ENCODE measurements at places on chromosomes 1 and 21.

GRCh38 chr1:71850936-71851335 is 431.4 kb downstream of the NEGR1 start:
- no peak for DNase-seq

- DNase-seq: peak; percentile 23
Measured at GRCh38 chr21:43361127-43361492, 65.8 kb downstream of the SIK1 start.

- DNase-seq: no peak
Measured at GRCh38 chr1:38860454-38860795, 853 bp upstream of the RRAGC start.

DNA sequence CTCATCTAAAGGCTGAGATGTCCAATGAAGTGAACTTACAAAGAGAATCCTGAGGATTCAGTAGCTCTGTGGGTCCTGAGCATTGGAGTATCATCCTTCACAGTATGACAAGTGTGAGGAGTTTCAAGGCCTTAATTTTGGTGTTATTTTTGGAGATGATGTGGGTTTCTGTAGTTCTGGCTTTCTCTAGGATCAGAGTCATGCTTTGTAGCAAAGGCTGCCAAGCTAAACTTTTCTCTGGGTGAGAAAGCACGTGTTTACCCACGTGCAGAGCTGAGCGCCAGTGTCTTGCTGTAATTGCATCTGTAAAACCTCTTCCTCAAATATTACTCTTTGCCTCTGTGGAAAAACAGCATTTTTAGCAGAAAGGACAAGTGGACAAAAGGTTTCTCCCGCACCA is 387.8 kb upstream of the LYPLAL1 start:
- no peak for DNase-seq

DNA sequence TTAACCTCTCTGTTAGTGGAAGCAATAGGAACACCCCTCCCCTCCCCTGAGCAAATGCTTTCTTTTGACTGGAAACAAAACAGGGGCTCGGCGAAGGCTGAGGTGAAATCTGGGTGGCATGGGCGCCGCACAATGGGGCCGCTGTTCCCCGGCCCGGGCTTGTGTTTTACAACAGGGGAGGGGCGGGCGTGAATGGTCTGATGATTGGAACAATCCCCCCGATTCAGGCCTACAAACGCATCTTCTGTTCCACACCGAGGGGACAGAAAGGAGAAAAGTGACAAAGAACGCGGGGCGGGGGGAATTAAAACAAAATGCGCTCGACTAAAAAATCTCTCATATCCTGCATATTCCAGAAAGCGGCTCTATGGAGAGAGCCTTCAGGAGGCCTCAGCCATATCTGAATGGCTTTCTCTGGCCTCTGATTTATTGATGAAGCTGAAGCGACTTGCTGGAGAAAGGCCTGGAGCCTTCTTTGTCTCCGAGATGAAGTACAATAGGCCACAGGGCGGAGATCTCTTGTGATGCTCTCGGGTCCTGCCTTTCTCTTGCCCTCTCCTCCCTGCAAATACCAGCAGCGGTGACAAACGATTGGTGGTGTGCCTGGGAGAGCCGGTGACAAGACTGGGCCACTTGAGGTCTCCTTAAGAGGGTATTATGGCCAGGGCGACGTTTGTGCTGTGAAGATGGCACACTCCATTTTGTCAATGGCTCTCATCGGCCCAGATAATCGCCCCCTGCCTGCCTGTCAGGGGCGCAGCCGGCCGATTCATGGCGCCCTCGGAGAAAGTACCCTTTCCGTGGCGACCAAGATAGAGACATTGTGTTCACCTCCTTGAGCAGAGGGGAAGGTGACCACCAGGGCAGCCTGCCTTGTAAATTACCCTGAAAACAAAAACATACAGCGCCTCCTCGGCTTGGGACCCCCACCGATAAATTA is 47.1 kb upstream of the OLIG2 start:
- DNase-seq: no peak

DNA sequence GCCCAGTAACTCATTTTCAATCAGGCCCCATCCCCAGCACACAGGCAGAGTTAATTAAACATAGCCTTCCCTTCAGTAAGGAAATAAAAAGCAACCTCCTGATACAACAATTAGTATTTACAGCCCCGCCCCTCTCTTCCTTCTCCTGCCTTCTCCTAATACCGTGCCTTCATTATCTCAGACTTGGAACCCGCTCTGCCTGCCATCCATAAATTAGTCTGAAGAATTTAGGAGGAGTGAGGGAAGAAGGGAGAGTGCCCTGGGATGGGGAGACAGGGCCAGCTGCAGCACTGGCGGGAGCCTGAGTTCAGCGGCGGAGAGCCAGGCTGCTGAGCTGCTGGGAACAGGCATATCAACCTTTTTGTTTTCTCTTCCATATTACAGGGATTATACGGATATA is 172.8 kb downstream of the ACTL8 start:
- DNase-seq: no peak

GRCh38 chr1:39115271-39116110 is 89.0 kb upstream of the MACF1 start:
- no peak for DNase-seq
